CD4-positive, alpha-beta T cell treated with Interleukin-1 beta for 1 hour (primary cell): ENCODE measurements at places on chromosomes 1 and 21.

GRCh38 chr21:43352568-43353281 is 74.2 kb downstream of the SIK1 start:
- peak; percentile 69 for DNase-seq

- DNase-seq: no peak
Measured at GRCh38 chr1:182059936-182060335, 1.6 kb downstream of the ZNF648 start.

- no peak for DNase-seq
Measured at GRCh38 chr1:69191335-69191734, 376.4 kb upstream of the LRRC7 start.

DNA sequence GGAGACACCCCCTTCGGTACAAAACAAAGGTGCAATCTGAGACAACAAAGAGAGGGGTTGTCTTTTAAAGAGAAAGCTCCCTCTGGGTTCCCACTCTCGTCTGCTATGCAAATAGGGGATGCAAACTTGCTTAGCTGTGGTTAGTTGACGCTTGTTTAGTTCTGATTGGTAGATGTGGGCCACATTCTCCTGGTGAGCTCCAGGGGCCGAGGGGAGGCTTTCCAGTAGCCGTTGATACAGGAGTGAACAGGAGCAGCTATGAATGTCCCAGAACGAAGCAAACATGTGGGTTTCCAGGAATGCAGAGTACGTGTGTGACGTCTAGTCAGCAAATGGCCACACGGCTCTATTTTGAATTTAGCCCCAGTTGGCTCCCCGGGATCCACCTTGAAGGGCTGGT is 14.7 kb downstream of the TFF2 start:
- no peak for DNase-seq

DNA sequence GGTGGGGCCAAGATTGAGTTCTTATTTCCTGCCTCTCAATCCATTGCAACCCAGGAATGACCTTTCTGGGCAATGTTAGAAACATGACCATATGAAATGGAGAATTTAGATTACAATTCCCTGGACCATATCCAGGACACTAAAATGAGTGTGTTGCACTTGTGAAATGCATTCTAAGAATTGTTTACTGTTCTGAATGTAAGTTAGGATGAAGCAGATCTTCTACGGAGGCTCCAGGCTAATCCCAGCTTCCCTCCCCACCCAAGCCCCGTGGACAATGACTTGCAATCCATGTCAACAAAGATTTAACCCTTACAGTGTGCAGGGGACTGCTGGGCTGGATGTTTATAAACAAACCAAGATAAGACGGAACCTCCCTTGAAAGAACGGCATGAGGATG is 31.7 kb upstream of the HAO2 start:
- no peak for DNase-seq

DNA sequence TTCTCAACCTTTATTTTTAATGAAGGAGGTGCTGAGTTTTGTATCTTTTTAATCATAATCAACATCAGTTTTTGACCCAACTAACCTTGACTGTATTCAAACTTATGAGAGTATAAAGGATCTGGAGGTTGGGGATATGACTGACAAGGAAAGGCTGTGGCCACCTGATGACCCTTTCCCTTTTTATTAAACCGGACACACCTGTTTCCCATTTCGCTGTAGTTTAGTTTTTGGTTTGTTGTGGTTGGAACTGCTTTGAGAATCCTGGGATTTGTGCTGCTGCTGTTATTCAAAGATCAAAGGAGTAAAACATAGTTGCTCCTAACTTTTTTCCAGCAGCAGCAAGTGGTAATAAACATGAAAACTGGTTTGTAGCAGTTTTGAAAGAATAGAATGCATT is 12.4 kb downstream of the PRPF38A start:
- no peak for DNase-seq

DNA sequence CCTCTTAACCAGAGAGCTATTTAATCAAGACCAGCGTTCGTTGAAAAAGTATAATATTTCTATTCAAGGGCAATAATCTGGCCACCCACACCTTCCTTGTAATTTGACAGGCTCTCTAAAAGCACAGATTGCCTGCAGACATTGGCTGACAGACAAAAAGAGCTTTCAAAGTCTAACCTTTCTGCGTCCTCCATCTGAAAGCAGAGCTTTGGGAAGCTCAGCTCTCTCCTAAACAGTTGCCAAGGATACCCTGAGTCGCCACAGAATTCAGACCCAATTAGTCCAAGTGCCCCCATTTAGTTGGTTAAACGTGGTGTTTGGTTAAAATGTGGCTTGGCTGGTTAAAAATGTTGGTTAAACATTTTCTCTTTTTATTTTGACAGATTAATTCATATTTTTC is 33.7 kb upstream of the PLA2G2C start:
- no peak for DNase-seq

- no peak for DNase-seq
Measured at GRCh38 chr21:46411236-46411635, 47.5 kb upstream of the DIP2A start.

GRCh38 chr1:3367376-3367775 is 87.1 kb upstream of the ARHGEF16 start:
- DNase-seq: no peak

GRCh38 chr21:15539376-15539775 is 190.4 kb upstream of the USP25 start:
- no peak for DNase-seq

DNA sequence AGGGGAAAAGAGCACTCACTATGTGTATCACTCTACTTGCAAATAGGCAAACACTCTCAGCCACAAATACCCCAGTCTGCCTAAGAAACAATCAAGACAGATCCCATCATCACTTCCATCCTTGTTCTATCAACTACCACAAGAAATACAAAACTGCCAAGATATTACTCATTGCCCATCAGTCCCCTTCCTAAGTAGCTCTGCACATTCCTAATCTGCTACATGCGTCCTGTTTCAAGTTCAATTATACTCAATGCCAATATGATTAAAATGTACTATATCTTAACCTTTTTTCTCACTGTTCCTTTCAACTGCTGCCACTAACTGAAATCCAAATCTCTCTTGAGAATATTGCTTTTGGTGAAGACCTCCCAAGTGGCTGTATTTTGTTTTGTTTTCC is 1688.4 kb downstream of the PLA2G4A start:
- DNase-seq: no peak

- no peak for DNase-seq
Measured at GRCh38 chr1:113616156-113616555, 143.1 kb downstream of the PHTF1 start.

GRCh38 chr1:33117440-33118085 is 36.6 kb downstream of the AZIN2 start:
- DNase-seq: no peak

- DNase-seq: no peak
Measured at GRCh38 chr1:190436615-190437014, 41.0 kb downstream of the BRINP3 start.

DNA sequence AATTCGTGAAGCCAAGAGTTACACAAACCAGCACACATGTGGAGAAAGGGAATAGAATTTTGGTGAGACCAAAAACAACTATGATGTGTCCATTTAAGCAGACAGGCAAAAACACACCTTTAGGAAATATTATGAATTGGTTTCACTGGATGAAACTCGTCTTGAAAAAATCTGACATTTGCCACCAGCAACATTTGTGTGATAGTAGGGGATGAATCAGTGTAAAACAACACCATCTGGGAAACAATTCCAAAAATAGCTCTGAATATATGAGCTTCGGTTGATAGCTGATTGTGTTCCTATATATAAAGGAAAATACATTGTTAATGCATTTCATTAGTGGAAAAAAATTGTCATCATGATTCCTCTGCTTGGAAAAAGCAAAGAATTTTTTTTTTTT is 327.8 kb downstream of the PAPPA2 start:
- no peak for DNase-seq

DNA sequence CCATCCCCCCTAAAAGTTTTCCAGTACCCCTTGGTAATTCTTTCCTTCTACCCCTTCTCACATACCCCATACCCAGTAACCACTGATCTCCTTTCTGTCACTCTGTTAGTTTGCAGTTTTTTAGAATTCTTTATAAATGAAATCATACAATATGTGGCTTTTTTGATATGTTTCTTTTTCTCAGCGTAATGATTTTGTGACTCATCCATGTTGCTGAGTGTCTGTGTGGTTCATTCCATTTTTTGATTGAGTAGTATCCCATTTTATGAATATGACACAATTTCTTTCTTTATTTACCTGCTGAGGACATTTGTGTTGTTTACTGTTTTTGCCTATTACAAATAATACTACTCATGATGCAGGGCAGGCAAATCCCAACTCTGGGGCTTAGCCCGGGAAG is 1605.3 kb downstream of the BRINP3 start:
- DNase-seq: no peak

- no peak for DNase-seq
Measured at GRCh38 chr1:184461321-184461720, 74.5 kb downstream of the C1orf21 start.

DNA sequence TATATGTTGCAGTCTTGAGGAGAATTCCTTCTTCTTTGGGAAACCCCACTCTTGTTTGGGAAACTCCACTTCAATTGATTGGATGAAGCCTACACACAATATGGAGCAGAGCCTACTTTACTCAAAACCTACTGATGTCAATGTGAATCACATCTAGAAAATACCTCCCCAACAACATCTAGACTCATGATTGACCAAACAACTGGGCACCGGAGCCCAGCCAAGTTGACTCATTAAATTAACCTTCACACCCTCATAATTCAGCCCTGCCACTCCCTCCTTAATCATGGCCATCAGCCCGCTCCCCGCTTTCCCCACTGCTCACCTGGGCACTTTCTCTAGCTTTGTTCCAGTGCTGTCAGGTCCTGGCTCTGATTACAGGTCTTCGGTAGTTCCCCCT is 208.1 kb upstream of the MAP1LC3C start:
- DNase-seq: no peak

DNA sequence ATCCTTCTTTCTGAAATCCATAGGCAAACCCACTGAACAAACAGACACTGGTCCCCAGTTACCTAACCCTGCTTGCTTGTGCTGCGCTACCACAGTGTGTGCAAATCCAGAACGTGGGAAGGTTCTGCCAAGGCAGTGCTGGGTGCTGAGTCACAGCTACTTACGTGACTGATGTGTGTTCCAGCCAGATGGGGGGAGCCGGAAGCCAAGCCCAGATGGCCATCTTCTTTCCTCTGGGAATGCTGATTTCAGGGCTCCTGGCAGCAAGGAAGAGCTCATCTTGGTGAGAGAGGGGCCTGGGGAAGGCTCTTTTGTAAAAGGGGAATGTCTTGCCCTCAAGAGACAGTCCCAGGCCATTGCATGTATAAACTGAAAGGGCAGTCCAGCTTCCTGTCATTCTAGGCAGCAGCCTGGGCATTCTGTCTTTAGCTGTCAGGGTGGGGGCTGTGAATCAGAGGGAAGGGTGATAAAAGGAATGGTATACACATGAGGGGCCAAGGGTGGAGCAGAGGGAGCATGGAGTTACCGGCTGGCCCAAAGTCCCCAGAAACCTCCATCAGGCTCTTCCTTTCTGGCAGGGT is 54.1 kb downstream of the CD46 start:
- DNase-seq: no peak

GRCh38 chr1:182658055-182658454 is 26.3 kb downstream of the RGS8 start:
- no peak for DNase-seq

- DNase-seq: no peak
Measured at GRCh38 chr21:42121794-42122193, 50.7 kb downstream of the UMODL1 start.

- DNase-seq: no peak
Measured at GRCh38 chr1:1093610-1093943, 19.5 kb upstream of the RNF223 start.

GRCh38 chr1:208445758-208446203 is 201.6 kb upstream of the PLXNA2 start:
- no peak for DNase-seq

DNA sequence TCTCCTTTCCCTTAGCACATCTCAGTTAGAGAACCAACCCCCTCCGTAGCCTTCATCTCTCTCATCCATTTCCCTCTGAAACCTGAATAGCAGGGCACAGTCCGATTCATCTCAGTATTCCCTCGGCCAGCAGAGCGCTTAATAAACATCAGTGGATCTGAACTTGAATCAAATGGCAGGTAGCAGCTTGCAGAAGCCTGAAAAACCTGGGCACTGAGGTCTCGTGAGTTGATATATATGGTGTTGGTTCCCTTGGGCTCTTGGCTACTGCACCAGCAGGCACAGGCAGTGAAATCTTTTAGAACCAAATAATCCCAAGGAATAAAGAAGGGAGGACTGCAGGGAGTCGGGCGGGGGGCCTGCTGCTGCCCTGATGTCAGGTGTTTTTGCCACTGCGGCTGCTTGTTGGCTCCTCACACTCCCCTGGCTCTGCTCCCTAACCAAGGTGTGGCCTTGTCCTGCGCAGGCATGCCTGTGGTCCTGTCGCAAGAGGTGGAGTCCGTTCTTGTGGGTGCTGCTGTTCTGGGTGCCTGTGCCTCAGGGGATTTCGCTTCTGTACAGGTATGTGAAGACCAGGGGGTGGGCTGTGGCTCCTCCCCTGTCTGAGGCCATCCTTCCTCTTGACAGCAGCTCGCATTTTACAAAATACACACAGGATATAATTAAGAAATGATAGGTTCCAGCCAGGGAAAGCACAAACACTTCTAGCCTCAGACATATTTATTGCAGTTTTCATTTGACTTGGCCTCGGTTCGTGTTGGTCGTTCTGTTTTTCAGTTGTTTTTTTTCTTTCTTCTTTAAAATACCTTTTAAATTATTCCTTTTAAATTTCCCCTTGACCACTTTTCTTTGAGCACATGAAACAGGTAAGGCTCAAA is 140.9 kb upstream of the HOOK1 start:
- no peak for DNase-seq

GRCh38 chr1:176847052-176847451 is 317.5 kb downstream of the ASTN1 start:
- no peak for DNase-seq

DNA sequence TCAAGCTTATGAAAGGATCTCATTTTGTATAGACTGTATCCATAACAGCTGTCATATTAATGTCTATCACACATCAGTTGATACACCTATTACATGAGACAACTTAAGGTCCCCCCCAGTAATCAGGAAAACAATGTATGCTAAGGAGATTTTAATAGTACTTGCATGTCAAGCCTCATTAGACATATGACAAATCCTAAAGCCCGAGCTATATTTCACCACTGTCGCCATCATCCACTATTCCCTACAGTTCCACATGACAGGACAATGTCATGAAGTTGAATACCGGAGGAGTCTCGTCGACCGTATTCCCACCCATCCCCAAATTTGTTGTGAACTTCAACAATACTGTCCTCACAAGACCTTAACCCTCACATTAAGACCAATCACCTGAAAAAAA is 3.4 kb downstream of the HMGN1 start:
- DNase-seq: no peak

DNA sequence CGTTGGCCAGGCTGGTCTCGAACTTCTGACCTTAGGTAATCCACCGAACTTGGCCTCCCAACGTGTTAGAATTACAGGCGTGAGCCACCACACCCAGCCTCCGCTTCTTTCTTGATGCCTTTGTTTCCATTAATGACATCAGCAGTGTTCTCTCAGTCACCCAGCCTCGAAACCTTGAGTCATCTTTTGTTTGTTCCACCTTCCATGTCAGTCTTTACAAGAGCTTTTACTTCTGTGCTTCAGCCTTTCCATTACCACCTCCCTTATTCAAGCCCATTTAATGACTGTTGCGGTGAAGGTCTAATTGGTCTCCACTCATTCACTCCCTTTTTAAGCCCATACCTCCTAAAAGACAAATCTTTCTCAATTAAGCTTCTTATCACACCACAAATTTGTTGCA is 146.6 kb upstream of the ADGRL2 start:
- no peak for DNase-seq
